ENCODE measurements at places on chromosomes 12 and 14.

DNA sequence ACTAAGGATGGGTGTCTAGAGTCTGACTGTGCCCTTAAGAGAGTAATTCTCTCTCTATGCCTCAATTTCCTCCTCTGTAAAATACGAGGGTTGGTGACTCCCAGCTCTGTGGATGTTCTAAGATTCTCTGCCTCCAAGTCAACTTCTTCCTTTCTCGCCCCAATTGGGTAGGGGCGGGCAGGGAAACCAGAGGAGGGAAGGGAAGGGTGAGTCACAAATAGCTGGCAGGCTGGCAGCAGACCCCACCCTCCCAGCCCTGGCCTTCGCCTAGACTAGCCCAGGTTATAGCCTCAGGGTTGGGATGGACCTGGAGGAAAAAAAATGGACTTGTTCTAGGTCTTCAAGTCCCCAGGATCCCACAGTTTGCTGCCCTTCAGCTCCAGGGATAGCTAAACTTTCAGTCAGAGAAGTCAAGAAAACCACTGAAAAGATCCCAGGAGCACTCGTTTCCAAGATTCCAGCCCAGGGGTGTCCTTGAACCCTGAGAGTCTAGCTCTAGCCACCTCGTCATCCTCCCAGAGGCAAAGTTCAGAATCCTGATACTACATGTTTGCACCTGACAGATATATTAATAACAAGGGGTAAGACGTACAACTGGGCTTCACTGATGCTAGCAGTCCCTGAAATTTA lies 2.3 kb downstream of the DGKA start:
- no peak for DNase-seq

GRCh38 chr12:20183563-20183962 lies 184.8 kb upstream of the PDE3A start:
- DNase-seq: no peak

DNA sequence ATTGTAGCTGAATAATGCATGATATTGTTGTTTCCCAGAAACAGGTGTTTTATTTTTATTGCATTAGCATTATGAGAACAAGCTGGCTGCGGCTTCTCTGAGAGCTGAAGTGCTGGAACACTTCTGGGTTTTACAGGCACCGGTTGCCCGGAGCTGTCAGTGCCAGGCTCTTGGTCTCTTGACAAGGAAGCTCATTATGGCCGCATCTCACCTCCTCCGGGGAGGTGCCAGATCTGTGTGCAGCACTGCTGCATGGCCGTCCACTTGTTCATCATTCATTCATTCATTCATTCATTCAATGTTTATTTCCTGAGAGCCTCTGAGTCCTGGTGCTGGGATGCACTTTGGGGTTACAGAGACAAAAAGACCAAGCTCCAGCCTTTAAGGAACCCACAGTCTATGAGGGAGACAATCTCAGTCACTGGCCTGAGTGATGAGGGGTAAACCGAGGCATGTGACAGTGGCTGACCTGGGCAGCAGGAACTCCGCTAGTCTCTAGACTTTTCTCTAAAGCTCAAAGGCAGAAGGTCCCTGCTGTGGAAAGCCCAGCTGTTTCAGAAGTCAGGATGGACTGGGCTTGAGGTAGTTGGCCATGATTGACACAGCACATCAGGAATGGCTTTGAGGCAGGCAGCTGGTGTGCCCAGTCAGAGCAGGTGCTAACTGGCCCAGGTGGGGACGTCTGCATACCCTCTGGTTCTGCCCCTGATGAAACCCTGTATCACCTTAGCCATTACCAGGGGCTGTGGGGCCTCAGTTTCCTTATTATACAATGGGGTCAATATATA lies 181.0 kb downstream of the ADGRD1 start:
- peak; percentile 22 for DNase-seq

DNA sequence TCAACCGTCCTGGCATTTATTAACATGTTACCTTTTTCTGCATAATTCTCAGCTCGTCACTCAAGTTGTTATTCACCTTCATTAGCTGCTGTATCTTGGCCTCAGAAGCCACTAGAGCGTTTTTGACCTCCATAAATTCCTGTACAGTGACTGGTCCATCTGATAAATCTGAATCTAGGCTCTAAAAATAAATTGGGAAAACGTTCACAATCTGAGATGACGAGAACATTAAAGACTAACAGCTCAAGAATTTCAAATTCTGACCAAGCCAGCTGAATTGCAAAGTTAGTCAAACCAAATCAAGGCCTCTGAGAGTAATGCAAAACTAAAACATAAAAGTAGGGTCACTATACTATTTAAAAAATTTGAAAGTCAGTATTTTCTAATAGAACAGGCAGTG lies 45.0 kb downstream of the GIT2 start:
- no peak for DNase-seq

- DNase-seq: no peak
Observed at GRCh38 chr12:84937415-84937814, 24.8 kb upstream of the SLC6A15 start.

DNA sequence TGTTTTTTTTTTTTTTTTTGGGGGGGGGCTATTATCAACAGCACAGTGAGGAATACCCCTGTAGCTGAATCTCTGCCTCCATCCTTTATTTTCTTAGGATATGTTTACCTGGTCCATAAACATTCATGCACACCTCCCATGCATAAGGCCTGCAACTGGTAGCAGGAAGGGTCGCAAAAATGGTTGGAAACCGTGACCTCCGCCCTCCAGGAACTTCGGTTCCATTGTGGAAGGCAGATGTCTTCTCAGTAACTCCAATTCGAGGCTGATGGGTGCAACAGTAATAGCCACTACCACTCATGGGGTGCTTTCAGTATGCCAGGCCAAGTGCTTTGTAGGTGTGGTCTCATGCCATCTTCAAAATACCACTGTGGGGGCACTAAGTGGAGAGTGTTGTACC lies 40.2 kb downstream of the ACACB start:
- no peak for DNase-seq

DNA sequence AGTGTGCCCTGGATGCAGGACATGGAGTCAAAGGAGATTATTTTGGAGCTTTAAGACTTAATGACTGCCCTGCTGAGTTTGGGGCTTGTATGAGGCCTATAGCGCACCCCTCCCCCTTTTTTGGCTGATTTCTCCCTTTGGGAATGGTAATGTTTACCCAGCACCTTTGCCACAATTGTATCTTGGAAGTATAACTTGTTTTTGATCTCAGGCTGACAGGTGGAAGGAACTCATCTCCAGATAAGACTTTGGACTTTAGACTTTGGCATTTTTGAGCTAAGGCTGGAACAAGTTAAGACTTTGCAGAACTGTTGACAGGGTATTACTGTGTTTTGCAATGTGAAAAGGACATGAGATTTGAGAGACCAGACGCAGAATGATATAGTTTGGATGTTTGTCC lies 110.5 kb downstream of the DERA start:
- DNase-seq: no peak

DNA sequence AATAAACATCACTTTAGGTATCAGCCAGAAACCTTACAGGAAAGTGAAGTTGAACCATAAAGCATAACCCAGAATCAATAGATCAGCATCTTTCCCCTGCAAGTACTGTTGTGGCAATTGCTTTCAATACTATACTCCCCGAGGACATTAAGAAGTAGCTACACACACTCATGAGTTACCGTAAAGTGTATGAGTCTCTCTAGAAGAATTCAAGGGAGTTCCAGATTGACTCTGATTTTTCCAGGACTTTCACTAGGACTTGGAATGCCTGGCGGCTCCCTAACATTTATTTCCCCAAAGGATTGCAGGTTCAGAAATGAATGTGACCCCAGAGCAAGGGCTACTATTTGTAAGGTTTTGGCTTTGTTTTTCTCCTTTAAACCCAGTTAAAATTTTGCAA lies 465.4 kb upstream of the MDGA2 start:
- DNase-seq: no peak

GRCh38 chr12:49130151-49131050 lies 794 bp downstream of the TUBA1B start:
- peak; percentile 76 for DNase-seq

GRCh38 chr12:3084742-3085141 lies 7.6 kb downstream of the TSPAN9 start:
- no peak for DNase-seq

GRCh38 chr12:1592444-1593173 lies 1.8 kb downstream of the FBXL14 start:
- no peak for DNase-seq

DNA sequence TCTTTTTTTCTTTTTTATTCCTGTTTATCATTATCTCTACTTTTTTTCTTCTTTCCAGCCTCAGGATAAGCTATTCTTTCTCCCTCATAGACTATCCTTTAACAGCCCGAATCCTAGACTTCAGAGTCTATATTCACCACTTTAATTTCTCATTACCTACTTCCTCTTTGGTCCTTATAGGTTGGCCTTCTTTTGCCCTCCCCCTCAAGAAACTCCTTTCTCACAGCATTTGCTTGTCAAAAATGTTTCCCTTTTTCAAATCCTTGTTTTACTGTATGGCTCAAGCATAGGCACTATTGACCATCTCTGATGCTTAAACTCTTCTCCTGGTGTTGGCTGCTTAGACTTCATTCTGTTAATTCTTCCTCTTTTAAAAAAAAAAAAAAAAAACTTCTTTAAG lies 52.5 kb downstream of the KIAA0586 start:
- no peak for DNase-seq

- no peak for DNase-seq
Observed at GRCh38 chr14:88983755-88984154, 159.3 kb downstream of the TTC8 start.

GRCh38 chr14:50763382-50764007 lies 67.5 kb downstream of the NIN start:
- DNase-seq: peak; percentile 90

- no peak for DNase-seq
Observed at GRCh38 chr12:29455087-29455486, 42.4 kb downstream of the OVCH1 start.

- DNase-seq: no peak
Observed at GRCh38 chr12:103707446-103707845, 120.4 kb downstream of the STAB2 start.

DNA sequence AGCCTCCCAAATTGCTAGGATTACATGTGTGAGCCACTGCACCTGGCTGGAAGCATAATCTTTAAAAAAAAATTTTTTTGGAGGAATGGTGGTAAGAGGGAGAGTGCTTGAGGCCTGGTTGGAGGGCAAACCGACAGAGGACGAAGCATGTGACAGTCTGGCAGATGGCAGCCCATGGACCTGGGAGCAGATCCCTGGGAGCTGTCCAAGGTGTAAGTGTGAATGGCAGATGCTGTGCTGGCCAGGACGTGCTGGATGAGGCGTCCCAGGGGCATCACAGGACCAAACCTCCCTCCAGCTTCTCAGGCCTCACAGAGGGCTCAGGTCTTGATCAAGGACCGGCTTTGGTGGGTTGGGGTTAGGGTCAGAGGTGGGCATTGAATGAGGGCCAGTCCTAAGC lies 128.4 kb upstream of the NCOR2 start:
- DNase-seq: peak; percentile 84

DNA sequence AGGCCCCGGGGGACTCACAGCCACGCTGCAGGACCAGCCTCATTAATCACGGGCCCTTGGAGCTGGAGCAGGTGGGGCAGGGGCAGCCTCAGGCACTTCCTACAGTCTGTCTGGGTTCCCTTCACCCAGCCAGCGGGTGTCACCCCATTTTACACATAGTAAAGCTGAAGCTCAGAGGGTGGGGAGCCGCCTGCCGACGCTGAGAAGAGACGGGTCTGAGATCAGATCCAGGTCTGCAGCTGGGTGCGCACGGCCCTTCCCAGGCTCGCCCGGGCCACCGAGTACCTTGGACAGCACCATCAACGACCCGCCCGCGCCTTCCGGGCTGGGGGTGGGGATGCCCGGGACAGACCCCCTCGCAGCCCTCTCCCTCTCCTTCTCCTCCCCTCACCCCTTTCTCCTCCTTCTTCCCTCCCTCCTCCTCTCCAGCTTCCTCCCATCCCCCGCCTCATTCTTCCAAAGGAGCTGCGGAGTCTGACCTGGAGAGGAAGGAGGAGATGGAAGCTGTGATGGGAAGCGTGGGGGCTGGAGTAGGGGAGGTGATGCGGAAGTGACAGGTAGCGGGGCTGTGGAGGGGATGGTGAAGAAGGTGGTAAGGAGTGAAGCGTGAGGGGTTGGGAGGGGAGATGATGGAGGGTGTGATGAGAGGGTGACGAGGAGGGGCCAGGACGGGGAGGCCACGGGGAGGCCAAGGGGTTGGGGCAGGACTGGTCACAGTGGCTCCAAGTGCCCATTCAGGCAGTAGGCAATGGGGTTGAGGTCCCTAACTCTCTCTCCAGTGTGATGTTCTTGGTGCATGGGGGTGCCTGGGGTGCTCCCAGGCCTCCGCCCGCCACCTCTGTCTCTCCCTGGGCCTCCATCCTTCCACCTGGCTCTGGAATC lies 8.8 kb downstream of the DTX1 start:
- DNase-seq: peak; percentile 36

DNA sequence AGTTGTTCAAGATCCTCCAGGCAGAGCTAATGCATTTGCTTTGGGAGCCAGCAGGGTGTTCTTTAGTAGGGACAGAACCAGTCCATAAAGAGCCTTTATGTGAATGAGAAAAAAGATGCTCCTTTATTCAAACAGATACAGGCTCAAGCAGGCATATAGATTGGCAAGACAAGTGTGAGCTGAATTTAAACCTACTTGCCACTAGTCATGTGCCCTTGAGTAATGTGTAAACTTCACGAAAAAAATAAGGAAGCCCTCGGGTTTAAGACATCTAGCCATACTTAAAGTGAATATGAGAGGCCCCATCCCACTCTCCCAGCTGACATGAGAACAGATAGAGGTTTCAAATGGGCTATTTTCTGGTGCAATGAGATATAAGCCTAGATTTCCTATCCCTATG lies 43.1 kb upstream of the STRAP start:
- DNase-seq: no peak

DNA sequence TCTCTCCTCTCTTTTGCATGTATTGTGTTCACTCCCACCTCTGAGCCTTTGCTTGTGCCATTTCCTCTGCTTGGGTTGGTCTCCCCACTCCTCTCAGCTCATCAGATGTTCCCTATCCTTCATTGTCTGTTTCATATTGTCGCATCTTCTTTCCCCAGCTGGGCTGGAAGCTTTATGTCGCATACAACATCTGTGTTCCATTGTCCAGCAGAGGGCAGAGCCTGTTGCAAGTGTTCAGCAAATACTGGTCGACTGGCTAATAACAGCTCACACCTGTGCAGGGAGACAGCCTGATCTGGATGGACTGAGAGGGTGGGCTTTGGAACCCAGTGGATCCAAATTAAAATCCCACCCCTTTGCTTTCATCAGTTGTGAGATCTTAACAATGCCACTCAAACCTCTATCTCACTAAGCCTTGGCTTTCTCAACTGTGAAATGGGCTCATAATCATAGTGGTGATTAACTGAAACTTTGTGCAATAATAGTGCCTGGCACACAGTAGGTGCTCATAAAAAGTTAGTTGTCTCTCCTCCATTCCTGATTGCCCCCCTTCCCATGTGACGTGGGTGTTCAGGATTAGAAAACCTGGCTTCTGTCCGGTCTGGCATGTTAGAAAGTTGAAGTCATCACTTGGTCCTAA lies 75.8 kb downstream of the RIN3 start:
- no peak for DNase-seq

GRCh38 chr12:1650260-1650977 lies 21.4 kb downstream of the WNT5B start:
- no peak for DNase-seq

DNA sequence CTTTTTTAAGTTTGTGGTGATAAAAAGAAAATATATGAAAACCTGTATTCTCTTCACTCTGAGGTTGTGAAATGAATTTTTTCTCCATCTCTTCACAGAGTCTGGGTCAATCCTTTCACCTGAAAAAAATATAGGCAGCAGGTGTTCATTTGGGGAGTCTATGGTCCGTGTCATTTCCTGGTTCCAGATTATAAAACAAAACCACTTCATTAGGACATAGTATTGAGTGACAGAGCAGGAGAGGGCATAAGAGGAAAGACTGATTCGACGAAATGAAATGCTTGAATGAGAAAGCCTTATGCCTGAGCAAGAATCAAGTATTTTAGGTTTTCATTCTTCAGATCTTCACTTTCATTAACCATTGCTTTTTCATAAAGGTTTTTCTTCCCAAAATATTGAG lies 51.8 kb upstream of the NUAK1 start:
- DNase-seq: peak; percentile 91
